Stimulated activated CD8-positive, alpha-beta memory T cell treated with anti-CD3 and anti-CD28 coated beads, Interleukin-7, amount 100 ng/mL, for 24 hours (primary cell): ENCODE measurements at places on chromosomes 2 and 18.

DNA sequence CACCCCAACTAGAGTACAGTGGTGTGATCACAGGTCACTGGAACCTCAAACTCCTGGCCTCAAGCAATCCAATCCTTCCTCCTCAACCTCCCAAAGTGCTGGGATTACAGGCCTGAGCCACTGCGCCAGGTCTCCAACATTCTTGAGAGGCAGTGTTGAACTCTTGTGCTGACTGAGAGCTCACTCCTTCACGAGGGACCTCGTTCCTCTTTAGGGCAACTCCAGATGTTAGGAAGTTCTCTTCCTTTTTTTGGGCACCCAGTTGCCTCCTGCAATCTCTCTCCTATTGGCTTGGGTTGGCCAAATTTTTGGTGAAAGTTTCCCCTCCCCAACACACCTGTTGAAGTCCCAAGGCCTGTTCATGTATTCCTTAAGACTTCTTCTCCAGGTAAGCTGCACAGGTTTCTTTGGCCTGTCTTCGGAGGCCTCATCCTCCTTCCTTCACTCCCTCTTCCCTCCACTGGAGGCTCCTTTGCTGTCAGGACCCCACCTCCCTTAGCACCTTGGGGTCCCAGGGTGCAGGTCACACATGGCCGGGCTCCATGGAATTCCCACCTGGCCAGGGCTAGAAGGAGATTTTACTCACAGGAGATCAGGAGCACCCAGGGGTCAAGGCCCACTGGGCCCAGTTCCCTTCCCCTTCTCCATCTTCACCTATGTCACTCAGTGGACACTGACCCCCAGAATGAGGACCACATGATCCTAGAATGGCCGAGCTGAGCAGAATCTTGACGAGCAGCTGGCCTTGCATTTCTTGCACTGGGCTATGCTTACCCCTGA is 94.6 kb upstream of the SMAD2 start:
- DNase-seq, result no peak

- no peak for DNase-seq
These were observed 7.8 kb upstream of the SCYGR1 start for GRCh38 chr2:227395556-227395955.

GRCh38 chr18:30359521-30359920 is 683.0 kb downstream of the DSC3 start:
- no peak for DNase-seq

DNA sequence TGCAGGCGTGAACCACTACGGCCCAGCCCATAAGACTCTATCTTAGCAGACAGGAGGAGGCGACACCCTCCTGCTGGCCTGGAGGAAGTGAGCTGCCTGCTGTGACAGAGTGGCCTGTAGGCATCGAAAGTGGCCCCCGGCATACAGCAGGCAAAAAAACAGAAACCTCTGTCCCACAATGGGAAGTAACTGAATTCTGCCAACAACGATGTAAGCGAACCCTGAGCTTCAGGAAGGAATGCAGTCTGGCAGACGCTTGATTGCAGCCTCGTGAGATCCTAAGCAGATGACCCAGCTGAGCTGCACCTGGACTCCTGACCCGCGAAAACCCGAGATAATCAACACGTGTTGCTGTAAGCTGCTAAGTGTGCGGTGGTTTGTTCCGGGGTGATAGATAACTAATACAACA is 13.6 kb downstream of the MRO start:
- no peak for DNase-seq

DNA sequence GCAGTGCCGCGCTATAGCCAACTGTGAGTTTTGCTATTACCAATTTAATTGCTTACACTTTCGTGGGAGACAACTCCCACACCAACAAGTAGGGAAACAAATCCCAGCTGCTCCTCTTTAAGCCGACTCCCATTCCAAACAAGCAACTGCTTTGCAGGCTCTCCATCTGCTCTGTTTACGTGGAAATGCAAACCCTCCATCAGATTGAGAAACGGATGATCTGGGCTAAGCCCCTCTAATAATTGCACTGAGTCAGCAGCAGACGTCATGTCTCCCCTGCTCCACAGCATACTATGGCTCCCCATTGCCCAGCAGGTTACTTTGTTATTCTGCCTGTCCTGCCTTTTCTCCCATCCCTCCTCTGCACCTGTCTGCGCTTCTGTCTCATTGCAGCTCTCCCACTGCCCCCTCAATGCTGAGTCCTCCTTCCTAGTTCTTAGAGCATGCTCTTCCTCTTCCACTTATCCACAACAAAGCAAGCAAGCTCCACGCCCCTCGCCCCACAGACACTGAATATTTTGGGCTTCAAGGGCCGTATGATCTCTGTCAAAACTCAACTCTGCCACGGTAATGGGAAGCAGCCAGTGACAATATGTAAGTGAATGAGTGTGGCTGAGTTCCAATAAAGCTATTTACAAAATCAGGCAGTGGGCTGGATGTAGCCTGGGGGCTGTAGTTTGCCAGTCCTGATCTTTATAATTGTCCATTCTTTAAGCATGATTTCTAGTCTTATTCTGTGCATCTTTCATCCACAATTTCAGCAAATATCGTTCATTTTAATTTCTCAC is 39.5 kb upstream of the ARL4C start:
- no peak for DNase-seq

GRCh38 chr18:79952996-79953559 is 1.6 kb upstream of the SLC66A2 start:
- no peak for DNase-seq

DNA sequence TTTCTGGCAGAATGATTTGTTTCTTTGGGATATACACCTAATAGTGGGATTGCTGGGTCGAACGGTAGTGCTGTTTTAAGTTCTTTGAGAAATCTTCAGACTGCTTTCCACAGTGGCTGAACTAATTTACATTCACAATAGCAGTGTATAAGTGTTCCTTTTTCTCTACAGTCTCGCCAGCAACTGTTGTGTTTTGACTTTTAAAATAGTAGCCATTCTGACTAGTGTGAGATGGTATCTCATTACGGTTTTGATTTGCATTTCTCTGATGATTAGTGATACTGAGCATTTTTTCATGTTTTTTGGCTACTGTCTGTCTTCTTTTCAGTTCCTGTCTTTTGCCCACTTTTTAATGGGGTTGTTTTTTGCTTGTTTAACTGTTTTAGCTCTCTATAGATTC is 306.2 kb downstream of the KIAA1328 start:
- no peak for DNase-seq

GRCh38 chr18:27956001-27956640 is 220.8 kb downstream of the CDH2 start:
- no peak for DNase-seq

GRCh38 chr2:38371235-38371634 is 5.8 kb downstream of the ATL2 start:
- DNase-seq, result no peak

- no peak for DNase-seq
These were observed 109.7 kb downstream of the DOCK10 start for GRCh38 chr2:224932522-224932921.

GRCh38 chr18:36653141-36653869 is 175.5 kb downstream of the TPGS2 start:
- no peak for DNase-seq

DNA sequence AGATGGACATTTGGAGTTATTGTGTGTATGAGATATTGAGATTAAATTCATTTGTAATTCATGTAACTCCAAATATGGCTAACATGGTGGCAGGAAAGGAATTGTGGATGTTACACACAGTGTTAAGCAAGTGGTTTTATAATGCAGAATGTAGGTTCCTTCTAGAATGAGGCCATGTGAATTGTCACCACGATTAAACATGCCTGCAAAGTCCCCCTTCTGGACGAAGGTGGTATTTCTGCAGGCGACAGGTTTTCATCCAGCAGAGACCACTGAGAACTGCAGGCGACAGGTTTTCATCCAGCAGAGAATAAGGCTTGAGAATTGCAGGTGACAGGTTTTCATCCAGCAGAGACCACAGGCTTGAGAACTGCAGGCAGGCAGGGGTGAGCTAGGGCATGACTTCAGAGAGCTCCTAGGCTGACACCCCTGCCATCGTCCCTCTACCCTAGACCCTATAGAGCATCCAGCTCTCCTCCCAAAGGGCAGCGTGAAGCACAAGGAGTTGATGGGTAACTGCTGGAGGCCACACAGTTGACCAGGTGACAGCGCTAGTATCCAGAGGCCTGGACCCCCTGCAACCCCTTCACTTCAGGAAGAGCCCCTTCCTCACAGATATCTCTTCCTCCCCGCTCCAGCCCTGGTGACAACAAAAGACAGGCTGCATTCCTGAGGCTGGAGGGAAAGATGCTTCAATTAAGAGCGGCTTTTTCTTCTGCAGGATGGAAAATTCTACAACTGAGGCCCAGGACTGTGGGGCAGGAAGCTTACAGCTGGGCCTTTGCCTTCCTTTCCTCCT is 175.8 kb downstream of the LOXHD1 start:
- peak; percentile 16 for DNase-seq

DNA sequence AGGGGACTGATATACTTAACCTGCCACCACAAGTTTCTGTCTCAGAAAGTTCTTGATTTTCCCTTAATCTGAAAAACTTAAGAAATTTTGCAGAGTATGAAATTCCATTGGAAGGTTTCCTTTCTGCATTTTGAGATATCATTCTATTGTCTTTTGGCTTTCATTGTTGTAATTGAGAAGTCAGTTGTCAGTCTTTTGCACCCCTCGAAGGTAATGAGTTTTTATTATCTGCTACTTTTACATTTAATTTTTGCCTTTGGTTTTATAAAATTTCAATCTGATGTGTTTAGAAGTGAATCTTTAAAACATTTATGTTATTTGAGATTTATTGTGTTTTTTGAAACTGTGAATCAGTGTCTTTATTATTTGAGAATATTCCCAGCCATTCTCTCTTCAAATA is 4.8 kb upstream of the IL36A start:
- DNase-seq, result no peak

- no peak for DNase-seq
These were observed 2115.5 kb upstream of the CELF4 start for GRCh38 chr18:39681061-39681460.
